ENCODE measurements at places on chromosomes 1 and 21. TPM values are rescaled to one million over a fixed set of nuclear protein-coding genes. Genes with fewer than 3 reads are reported as not detected.

GRCh38 chr1:56045477-56045876, 533.9 kb downstream of the PLPP3 start:
- DNase-seq = no peak

- DNase-seq = peak; percentile 27
Observed at GRCh38 chr1:102970496-102971078, 137.7 kb downstream of the COL11A1 start.

GRCh38 chr1:23020706-23021405, 1.6 kb downstream of the KDM1A start:
- DNase-seq = no peak

- DNase-seq = no peak
Observed at GRCh38 chr1:100928128-100928527, 32.2 kb downstream of the SLC30A7 start.

- DNase-seq = no peak
Observed at GRCh38 chr1:226882187-226882586, 11.8 kb downstream of the PSEN2 start.

WASF2 gene
- 140 TPM for polyA plus RNA-seq

DNA sequence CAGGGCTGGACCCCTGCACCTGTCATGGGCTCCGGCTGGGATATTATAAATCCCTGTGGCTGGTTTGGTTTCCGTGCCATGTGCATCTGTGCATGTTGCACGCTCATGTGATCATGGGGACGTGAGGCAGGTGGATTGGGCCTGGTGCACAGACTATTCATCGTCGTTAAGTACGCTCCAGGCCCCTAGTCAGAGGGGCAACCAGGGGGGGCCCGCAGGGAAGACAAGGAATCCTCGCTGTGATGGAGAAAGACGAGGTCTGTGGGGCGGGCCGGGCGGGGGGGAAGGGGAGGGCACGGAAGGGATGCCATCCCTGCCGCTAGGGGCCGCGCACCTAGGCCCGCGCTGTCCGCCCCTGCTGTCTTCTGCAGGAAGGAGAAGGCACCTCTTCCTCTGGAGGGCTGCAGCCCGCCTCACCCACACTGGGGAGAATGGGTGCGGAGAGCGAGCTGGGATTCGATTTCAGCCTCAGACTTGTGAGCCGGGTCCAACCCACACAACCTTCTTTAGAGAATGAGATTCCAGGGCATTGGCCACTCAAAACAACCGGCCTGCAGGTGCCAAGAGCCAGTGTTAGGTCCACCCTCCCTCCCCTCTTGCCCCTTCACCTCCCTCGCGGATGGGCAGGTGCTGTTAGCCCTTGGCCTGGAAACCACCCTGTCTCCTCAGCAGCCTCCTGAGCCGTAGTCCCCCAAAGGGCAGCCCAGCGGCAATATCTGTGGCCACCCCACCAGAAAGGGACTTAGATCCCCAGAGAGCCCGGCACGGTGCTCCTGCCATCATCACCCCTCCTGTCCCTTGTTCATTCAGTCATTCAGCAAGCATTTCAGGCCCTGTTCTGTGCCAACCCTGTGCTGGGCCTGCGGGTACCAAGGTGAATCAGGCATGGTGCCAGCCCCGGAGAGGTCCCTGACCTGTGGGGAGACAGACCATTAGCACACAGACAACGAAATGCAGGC, 950 bp upstream of the LRP8 start:
- no peak for DNase-seq

DNA sequence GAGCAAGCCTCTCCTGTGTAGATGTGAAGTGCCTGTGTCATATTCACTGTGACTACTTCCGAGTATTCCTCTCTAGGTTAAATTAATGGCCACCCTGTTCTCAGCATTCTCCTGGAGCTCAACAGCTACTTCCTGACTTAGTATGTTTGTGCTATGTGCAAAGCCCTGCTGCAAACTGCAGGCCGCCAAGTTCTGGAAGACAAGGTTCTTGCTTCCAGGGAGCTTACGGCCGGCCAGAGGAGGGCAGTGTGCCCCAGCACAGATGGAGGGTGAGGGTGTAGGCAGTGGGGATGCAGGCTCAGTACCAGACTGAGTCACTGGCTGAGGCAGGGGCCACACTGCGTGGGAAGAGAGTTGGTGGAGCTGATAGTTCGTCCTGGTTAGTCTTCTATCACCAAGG, 43.2 kb downstream of the ELK4 start:
- no peak for DNase-seq

DNA sequence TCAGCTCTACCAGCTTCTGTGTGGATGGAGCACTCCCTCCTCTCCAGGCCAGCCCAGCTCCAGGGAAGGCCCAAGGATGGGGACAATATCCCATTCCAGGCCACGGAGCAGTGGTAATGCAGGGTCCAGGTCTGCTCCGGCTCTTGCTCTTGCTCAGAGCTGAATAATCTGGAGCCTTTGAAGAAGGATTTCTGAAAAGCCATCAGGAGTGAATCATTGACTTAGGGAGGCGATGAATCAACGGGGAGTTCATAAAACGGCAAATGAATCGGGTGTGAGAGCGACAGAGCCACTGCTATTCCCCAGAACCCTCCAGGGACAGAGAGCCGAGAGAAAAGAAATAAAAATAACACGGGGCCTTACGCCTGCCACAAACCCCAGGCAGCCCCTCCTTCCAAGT, 7.7 kb downstream of the POU3F1 start:
- DNase-seq = no peak

DNA sequence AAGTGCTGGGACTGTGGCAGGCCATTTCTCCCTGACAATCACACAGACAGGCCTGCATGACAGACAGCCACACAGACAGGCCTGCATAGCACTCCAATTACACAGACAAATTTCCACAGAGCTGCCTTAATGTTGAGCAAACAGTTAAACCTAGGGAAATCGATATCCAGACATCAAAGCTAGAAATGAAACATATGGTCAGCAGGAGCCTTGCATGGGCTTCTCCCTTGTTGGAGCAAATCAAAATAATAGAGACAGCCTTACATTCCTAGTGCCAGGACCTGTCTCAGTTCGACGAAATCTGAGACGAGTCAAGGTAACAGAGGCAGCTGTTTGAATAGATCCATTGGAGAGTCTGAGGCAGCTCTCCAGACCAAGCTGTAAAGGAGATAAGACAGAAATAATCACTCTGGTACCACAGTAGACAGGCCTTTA, 42.4 kb downstream of the OLFML3 start:
- DNase-seq = no peak

DNA sequence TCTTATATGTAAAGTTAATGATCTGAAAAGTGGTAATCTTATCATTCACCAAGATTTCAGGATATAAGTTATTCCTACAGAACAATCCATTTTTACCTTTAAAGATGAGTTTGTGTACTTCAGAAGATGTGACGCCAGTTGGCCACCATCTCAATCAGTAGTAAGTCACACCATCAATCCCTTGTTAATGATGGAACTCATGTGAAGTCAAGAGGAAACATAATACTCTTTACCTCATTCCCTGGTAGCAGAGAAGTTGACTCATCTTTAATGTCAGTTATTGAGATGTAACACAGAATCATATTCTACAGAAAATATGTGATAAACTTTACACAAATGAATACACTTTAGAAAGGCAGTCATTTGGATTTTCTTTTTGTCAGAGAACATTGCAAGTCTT, 38.2 kb downstream of the MRPL39 start:
- DNase-seq = no peak

DNA sequence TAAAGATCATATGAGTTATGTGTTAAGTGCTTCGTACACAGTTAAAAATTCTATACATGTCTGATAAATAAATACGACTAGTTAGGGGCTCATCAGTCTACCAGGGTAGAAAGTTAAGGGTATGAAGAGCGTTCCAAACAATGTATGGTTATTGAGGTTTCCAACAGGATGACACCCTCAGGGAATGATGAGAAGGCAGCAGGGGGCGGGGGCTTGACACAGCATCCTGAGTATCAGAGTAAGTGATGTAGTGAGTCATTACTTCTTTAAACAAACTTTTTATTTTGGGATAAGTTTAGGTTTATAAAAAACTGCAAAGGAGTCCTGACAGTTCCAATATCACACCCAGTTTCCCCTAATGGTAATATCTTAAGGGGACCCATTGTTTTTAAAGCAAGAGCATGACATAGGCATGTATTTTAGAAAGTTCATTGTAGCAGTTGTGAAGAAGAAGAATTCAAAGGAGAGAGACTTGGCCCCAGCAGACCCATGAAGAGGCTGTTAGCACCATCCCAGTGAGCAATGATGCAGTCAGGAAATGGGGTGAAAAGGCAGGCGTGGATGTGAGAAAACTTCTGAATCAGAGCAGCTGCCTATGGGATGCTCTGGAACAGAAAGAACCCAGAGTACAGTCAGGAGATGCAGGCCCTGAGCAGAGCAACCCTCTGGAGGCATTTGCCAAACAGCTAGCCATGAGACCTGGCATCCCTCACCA, 15.0 kb upstream of the PSMB2 start:
- no peak for DNase-seq

PRAMEF20 gene
- polyA plus RNA-seq = not detected

GRCh38 chr1:176315519-176316220, 108.6 kb upstream of the COP1 start:
- no peak for DNase-seq

- DNase-seq = no peak
Observed at GRCh38 chr21:46189213-46189958, 5.1 kb upstream of the SPATC1L start.
